ENCODE measurements at places on chromosomes 2 and 18.

DNA sequence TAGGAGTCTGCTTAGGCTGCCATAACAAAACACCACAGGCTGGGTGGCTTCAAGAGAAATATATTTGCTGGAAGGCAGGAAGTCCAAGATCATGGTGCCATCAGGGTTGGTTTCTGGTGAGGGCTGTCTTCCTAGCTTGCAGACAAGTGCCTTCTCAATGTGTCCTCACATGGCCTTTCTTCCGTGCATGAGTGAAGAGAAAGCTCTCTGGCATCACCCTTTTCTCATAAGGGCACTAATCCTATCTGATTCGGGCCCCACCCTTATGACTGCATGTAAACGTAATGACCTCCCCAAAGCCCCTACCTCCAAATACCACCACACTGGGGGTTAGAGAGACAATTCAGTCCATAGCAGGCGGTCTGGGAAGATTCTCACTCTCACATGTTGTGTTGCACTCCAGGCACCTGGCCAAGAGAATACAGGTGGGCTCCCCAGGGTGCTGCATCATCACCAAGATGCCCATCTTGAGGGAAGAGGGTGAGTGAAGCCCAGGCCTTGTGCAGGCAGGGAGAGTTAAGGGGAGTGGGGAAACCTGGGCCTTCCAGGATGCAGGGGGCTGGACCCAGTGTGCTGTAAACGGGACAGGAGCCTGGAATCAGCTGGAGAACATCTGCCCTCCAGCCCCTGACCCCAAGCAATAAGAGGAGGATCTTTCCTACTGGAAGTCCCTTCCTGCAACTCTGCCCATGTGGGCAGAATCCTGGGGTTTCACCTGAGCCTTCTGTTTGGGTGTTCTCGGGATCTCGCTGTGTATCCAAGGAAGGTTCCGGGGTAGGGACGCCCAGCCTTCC, 10.2 kb downstream of the CATIP start:
- DNase-seq: no peak

- no peak for DNase-seq
These were observed 70.2 kb upstream of the DAPL1 start for GRCh38 chr2:158724803-158725381.

- no peak for DNase-seq
These were observed 153.1 kb downstream of the LAMA3 start for GRCh38 chr18:23842305-23842704.

DNA sequence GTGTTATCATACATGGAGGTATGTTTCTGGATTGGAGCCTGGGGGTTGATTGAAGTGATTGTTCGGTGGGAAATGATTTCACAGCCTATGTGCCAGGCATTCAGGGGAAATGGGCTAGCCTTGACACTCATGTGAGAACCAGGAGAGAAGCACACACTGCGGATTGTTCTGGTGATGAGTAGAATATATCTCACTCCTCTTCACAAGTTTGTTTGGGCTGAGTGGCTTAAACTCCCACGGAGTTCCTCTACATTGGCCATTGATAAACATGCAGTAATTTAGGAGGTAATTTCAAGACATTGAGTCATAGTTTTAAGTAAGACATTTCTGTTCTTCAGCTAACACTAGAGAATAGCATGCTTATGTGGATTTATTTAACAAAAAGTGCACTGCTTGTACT, 498.9 kb upstream of the NETO1 start:
- no peak for DNase-seq

- peak; percentile 66 for DNase-seq
These were observed 63.0 kb downstream of the TANK start for GRCh38 chr2:161223139-161223732.

- DNase-seq: no peak
These were observed 33.1 kb downstream of the SEC11C start for GRCh38 chr18:59172664-59173249.

DNA sequence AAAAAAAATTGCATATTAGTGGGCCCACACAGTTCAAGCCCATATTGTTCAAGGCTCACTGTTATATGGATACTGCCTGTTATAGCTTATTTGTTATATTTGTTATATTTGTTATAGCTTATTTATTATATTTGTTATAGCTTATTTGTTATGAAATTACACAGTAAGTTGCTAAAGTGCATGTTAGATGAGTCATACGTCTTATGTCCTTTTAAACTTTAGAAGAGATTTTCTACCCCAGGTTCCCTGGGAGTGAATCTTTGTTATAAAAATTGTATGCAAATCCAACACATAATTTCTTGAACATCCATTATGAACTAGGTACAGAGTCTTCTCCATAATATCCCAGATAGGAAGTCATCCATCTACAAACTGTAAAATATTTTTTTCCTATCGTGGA, 22.1 kb downstream of the HTR2B start:
- DNase-seq: no peak

DNA sequence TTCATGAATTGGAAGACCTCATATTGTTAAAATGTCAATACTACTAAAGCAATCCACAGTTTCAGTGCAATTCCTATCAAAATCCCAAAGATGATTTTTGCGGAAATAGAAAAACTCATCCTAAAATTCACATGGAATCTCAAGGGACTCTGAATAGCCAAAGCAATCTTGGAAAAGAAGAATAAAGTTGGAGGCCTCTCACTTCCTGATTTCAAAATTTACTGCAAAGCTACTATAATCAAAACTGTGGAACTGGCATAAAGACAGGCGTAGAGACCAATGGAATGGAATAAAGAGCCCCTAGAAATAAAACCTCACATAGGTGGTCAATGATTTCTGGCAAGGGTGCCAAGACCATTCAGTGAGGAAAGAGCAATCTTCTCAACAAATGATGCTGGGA, 42.3 kb downstream of the ACOXL start:
- no peak for DNase-seq

DNA sequence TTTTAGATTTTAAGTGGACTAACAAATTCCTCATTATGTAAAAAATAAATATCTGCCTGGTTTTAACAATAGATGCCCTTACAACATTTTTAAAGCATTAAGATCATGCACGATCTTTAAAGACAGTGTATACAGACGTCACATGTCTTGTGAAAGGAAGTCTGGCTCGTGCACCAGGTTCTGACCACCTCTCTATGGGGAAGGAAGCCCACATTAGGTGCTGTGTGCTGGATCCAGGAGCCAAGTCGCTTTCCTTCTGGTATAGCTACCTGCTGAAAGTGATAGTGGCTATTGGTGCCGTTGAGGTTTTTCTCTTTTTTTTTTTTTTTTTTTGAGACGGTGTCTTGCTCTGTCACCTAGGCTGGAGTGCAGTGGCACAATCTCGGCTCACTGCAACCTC, 116.5 kb downstream of the NCK2 start:
- DNase-seq: peak; percentile 41

DNA sequence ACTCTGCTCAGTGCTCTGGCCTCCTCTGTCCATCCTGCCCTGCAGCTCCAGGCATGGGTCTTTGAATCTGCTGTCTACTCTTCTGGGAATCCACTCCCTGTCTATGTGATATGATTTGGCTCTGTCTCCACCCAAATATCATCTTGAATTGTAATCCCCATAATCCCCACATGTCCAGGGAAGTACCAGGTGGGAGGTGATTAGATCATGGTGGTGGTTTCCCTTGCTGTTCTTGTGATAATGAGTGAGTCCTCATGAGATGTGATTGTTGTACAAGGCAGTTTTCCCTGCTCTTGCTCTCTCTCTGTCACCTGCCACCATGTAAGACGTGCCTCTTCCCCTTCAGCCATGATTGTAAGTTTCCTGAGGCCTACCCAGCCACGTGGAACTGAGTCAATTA, 881.8 kb upstream of the ID2 start:
- no peak for DNase-seq

DNA sequence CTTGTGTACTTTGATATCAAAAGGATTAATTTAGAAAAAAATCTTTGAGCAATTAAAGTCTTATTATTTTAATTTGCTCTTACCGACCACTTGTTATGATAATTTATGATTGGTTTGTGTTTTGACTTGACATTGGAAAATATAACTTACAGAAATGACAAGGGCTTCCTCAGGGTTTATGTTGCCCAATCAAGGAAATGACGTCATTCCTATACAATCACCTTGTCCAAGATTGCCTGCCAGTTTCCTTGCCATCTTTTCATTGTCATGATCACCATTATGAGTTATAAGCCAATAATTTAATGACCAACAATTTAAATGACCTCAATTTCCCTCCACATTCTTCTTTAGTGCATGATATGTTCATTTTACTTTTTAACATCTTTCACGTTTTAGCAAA, 351.8 kb upstream of the TMEFF2 start:
- DNase-seq: no peak

DNA sequence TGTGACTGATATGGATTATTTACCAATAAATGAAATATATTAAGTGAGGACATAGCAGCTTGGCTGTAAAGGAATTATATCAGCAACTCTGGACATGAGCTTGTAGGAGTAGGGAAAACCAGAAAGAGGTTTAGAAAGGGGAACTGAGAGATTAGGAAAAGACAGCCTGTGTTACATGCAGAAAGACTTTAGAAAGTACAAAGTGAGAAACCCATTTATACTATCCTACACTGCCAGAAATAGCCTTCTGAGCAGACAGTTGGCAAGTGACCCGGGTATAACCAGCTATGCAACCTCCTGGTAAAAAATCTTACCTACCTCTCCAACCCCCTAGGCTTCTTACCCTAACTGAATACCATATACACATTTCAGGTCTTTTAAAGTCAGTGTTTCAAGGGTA, 134.1 kb downstream of the ANKRD44 start:
- no peak for DNase-seq

GRCh38 chr2:142989273-142990204, 112.1 kb downstream of the KYNU start:
- DNase-seq: peak; percentile 8

GRCh38 chr2:69013840-69014821, 1.2 kb downstream of the ANTXR1 start:
- DNase-seq: no peak

DNA sequence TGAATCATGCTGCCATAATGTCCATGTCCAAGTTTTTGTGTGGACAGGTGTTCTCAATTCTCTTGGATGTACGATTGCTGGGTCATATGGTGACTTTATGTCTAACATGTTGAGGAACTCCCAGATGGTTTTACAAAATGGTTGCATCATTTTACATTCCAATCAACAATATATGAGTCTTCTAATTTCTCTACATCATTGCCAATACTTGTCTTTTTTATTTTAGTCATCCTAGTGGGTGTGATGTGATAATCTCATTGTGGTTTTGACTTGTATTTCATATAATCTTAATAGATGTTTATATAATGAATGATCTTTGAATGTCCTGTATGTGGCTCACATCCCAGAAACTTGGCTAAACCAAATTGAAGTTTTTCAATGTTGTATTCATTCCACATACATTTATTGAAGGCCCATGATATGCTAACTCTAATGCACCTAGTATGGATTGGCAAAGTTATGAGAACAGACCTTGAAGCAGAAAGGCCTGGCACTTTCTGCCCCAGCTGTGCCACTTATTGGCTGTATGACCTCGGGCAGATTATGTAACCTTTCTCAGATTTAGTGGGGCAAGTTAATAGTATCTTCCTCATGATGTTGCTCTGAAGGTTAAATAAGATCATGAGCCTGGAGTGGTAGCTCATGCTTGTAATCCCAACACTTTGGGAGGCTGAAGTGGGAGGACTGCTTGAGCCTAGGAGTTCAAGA, 205.4 kb downstream of the RAB3GAP1 start:
- no peak for DNase-seq

GRCh38 chr2:239824866-239825704, 200.1 kb downstream of the NDUFA10 start:
- no peak for DNase-seq

GRCh38 chr2:215171796-215172195, 33.4 kb upstream of the ABCA12 start:
- no peak for DNase-seq

DNA sequence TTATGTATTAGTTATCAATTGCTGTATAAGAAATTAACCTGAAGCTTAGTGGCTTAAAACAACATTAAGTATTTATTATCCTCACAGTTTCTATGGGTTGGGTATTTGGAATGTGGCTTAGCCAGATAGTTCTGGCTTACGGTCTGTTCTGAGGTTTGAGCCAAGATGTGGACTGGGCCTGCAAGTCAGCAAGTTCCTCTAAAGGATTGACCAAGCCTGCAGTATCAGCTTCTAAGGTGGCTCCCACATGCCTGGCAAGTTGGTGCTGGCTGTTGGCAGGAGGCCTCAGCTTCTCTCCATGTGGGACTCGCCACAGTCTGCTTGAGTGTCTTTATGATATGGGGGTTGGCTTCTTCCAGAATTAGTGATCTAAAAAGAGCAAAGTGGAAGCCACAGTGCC, 45.0 kb upstream of the TCF4 start:
- no peak for DNase-seq

GRCh38 chr2:144875290-144875969, 355.5 kb upstream of the ZEB2 start:
- DNase-seq: no peak

GRCh38 chr2:210264282-210264681, 39.0 kb upstream of the ACADL start:
- no peak for DNase-seq

- DNase-seq: no peak
These were observed 88.1 kb downstream of the THNSL2 start for GRCh38 chr2:88258208-88258607.

DNA sequence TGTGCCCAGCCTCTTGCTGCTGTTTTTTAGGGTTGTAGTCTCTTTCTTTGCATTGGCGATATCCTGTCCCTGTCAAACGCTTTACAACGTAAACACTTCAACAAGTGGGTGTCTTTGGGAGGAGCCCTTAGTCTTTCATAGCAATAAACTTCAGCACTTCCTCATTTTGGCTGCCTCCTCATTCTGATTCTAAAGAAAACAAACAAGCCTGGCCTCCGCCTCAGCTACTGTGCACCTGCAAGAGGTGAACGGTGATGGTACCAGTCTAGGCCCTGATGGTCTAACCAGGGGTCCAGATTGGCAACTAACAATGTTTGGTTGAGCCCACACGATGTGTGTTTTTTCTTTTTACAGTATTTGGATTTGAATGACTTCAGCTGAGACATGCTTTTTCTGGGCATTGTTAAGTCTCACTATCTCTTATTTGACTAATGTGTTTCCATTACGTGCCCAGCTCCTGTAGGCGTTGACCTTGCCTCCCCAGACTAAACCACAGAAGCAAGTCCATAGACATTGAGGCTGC, 53.2 kb upstream of the CUL3 start:
- DNase-seq: peak; percentile 6

DNA sequence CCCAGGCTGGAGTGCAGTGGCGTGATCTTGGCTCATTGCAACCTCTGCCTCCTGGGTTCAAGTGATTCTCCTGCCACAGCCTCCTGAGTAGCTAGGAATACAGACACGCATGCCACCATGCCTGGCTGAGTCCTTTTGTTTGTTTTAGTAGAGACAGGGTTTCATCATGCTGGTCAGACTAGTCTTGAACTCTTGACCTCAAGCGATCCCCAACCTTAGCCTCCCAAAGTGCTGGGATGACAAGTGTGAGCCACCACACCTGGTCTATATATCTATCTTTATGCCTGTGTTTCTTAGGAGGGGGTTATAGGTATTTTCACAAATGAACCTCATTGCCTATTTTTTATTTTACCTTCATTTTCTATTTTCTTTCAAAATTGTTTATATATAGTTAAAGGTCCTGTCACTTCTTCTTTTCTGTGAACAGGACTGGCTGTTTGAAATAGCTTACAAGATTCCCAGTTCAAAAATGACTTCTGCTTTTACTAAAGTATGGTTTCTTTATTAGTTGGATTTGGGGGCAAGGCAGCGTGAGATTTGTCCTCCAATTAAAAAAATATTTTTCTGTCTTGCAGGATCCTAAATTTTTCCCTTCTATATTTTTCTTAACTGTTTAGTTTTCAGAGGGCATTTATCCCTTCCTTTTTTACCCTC, 16.4 kb upstream of the MARCHF7 start:
- DNase-seq: no peak
